HFF-Myc (cell line): ENCODE measurements at places on chromosomes 3 and 15.
A peak's percentile ranks its signal among the peaks of the same experiment; 100 is the strongest.

DNA sequence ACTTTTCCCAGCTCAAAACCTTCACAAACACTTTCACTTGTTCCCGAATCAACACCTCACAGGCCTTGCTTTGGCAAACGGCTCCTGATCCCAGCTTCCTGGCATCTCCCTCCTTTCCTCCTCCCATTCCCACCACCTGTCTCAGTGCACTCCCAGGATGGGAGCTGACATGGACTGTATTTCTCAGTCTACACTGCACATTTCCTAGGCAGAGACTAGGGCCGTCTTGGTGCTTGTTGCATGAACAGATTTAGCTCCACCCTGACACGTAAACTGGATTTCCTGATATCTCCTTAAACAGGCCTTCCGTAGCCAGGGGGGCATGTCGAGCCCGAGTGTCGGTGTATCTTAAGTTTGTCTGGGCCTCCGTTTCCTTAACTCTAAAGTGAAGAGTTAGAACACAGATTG is 790 bp upstream of the WHAMM start:
- no peak for DNase-seq

DNA sequence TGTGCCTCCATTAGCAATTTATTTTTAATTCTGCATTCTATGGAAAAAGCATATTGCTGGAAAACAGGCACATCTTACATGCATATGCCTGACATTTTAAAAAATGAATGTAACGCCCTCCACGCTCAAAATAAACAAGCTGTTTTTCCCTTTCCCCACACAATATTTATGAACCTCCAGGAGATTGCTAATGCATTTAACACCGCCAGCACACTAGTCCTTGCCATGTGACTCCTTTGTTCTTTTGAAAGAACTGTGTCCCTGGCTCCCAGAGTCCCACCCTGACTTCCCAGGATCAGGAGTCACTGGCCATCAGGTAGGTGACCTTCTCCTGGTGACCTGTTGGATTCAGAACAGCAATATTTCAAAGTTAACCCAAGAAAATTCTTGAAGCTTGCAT is 571.2 kb upstream of the CFAP20DC start:
- DNase-seq, result no peak

GRCh38 chr3:158839966-158840365 is 38.1 kb downstream of the MFSD1 start:
- DNase-seq, result no peak

DNA sequence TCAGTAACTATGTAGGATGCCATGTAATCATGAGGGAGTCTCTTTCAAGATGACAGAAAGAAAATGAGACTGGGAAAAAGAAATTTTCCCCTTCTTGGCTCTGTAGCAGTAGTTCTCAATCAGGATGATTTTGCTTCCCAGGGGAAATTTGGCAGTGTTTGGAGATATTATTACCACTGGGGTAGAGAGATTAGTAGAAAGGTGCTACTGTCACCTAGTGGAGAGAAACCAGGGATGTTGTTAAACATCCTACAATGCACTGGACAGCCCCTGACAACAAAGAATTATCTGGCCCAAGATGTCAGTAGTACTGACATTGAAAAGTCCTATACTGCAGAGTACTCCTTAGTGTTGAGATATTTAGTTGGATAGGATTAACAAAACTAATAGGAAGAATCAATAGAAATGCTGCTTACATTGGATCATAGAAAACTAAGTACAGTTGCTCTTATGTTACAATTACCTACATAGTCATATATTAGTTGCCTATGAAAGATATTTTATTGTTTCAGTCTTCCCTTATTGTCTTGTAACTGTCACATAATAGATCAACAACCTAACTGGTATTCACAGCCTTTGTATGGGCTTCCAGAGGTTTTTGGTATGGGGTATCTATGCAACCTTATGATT is 433.3 kb downstream of the RAP2B start:
- DNase-seq, result no peak

DNA sequence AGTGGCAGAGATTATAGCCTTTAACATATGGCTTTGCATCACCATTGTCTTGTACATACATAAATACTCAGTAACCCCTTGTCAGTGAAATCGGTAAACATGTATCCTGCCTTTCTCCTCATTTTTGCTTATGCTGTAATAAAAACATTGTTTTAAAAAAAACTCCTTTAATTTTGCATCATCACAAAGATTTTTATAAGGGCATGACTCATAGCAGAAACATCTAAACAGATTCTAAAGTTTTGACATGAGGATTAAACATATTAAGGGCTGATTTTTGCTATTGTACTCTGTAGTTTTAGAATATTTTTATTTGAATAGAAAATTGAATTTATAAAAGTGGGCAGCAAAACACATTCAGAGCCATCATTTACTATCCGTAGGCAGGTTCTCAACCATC is 275.9 kb downstream of the ZIC4 start:
- no peak for DNase-seq

- DNase-seq, result no peak
These were observed 449.9 kb upstream of the GOLIM4 start for GRCh38 chr3:168545591-168545990.

DNA sequence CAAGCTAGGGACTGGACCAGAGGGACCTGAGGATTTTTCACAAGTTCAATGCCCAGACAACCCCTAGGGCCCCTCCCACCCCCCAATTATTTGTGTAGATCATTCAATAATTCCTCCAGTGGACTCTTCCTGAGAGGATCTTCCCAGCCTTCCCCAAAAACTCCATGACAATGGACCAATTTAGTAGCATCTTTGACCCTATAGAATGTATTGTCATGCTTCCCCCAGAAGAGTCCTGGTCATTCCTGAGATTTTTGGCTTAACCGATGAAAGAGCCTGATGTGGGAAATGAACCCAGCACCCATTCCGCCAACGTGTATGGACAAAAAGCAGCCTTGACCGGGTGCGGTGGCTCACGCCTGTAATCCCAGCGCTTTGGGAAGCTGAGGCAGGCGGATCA is 119.2 kb upstream of the RNF7 start:
- DNase-seq, result no peak

DNA sequence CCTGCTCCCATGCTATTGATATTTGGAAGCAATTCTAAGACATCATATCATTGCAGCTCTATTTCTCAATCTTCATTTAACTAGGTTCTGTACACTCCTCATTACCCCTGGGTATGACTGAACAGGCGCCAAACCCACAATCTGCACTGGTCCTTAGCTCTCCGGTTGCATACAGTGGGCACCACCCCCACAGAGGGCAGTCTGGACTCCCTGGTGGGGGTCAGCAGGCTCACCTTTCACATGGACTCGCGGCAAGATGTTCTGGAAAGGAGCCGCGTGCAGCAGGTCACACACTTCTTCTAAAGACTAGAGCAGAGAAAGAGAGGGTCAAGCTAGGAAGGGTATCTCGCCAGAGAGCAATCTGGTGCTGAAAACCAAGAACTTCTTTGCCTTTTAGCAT is 36.5 kb downstream of the NIPA2 start:
- no peak for DNase-seq

DNA sequence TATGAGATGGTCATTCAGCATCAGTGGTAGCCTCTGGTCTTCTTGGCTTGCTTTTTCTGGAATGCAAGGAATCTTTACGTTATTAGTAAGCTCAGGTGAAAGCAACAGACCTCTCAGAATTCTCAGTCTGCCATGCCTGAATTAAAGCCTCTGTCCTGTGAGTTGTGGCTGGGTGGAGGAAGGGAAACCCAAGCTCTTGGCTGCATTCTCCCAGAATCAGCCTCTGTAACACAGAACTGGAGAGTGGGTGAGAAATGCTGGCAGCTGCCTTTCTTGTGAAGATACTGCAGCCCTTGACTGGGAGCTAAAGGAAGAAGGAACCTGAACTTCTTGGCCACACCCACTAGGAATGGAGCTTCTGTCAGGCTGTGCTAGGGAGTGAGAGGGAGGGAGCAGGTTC is 505.8 kb downstream of the EPHA3 start:
- DNase-seq, result no peak

- DNase-seq, result no peak
These were observed 51.7 kb downstream of the SH3GL3 start for GRCh38 chr15:83498801-83499200.

- no peak for DNase-seq
These were observed 152.5 kb downstream of the EDEM1 start for GRCh38 chr3:5339967-5340535.

GRCh38 chr3:71579935-71580406 is 3.6 kb downstream of the FOXP1 start:
- no peak for DNase-seq

DNA sequence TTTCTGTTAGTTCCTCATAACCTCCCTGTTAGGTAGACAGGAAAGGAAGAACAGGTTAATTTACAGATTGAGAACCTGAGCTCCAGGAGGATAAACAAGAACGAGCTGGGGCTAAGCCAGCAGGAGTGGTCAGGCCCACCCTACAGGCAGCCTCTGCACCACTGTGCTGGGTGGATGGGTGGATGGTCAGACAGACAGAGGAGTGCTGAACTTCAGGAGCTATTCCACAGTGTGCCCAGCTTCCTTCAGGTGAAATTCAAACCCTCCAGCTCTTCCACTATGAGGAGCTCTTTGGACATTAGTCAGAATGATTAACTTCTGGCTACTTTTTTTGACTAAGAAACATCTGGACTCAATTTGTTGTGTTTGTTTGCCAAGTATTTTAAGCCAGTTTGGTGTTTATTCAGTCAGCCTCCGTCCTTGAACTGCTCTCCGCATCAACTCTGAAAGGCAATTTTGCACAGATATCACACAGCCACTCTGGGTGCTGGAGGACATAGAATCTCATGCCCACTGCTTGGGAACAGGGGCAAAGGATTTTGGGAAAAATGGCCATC is 361.9 kb downstream of the CLSTN2 start:
- DNase-seq, result peak; percentile 58

GRCh38 chr3:46987319-46987742 is 7.9 kb downstream of the NBEAL2 start:
- no peak for DNase-seq

GRCh38 chr3:189455009-189455408 is 176.2 kb upstream of the TP63 start:
- no peak for DNase-seq

- DNase-seq, result no peak
These were observed 69.0 kb downstream of the MGLL start for GRCh38 chr3:127753338-127753737.

DNA sequence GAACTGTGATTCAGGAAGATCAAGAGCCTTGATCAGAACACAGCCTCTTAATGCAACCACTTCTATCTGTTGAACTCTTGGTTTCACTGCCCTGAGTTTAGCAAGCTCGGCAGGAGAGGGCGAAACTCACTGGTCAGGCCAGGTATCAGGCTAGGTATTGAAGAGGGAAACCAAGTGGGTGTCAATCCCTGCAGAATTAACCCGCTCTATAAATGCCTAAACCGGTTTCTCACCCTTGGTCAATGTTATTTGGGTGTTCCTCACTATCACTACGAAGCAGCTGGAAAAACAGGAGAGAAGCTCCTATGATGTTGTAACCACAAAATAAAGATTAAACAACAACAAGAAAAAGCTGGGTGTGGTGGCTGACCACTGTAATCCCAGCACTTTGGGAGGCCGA is 23.9 kb downstream of the LIPH start:
- no peak for DNase-seq

DNA sequence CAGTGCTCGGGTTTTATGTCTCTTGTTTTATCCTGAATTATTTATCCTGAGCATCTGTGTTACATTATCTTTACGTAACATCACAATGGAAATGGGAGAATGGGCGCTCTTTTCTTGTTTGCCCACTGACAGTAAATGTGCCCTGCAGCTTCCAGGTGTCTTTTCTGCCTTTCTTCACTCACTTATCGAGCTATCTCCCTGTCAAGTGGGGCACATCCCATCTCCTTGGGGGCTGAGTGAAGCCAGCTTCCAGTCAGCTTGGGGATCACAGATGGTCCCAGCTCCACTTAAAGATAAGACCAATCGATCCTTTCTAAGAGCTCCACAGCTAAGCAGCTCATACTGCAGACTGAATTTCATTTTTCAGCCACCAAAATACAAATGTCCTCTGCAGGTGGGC is 125.8 kb downstream of the KBTBD8 start:
- no peak for DNase-seq

DNA sequence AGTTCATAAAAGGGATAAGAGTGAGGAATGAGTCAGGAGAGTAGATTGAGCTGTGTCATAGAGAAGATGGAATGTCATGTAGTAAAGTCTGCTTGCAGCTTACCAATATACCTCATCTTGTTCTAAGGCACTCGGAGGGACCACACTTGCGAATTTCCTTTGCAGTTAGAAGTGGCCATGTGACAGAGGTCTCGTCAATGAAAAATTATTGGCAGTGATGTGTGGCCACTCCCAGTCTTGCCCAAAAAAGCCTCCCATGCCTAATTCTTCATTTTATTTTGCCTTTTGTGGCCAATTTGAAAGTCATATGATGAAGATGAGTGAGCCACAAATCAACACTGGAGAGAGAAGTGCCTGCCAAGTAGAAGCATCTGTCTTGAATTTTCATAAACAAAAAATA is 465.6 kb upstream of the ZNF385D start:
- DNase-seq, result no peak

DNA sequence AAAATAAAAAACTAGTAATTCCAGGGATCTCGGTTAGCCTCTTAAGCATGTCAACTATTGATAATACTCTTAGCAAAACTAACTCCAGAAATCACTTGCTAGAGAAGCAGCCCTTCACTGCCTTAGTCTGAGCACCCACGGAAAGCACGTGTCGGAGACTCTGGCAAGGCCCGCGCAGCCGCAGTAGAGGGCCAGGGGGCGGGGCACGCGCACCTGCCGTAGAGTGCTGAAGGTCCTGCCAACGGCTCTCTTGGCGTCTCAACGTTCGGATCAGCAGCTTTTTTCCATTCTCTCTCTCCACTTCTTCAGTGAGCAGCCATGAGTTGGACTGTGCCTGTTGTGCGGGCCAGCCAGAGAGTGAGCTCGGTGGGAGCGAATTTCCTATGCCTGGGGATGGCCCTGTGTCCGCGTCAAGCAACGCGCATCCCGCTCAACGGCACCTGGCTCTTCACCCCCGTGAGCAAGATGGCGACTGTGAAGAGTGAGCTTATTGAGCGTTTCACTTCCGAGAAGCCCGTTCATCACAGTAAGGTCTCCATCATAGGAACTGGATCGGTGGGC is at the start of gene LDHAL6B:
TSS of gene LDHAL6B (plus strand) at position 221 of the 561 bp plus-strand sequence. CDS start at position 319, 98 bp downstream.
- no peak for DNase-seq

DNA sequence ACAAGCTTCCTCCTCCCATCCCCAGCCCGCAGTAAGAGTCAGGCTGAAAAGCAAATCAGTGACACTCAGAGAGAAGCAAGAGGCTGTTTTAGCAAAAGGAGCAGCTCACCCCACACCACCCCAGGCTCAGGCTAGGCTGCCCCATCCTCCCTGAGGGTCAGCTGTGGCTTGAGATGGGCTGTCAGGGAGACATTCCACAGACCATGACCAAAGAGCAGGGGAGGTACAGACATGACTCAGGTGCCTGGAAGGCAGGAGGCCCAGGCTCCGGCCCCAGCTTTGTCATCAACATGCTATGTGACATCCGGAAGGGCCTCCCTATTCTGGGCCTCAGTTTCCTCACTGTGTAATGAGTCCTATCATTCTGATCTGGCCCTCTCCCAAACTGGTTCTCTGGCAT is 24.7 kb downstream of the HCN4 start:
- DNase-seq, result no peak

DNA sequence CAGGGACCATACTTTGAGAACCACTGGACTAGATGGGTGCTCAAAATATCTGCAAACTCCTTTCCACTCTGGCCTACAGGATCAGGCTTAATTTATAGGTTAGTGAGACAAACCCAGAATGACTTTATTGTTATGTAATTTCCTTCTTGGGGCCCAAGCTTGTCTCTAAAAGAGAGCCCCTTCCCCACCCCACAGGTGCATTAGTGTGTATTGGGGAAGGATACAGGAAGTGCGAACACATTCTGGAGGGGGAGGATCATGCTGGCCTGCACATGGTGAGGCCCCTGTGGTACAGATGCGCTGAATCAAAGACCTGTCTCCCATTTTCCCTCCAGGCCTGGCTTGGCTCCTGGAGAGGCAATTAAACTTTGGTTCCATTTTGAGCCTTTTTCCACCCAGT is 273.0 kb upstream of the LRTM1 start:
- no peak for DNase-seq
